Epithelial cell of prostate (primary cell): ENCODE measurements at places on chromosomes 1 and 21.

- no peak for DNase-seq
Measured at GRCh38 chr1:61046434-61046833, 35.9 kb upstream of the NFIA start.

GRCh38 chr1:206687915-206688442 is 3.3 kb downstream of the MAPKAPK2 start:
- DNase-seq: no peak

DNA sequence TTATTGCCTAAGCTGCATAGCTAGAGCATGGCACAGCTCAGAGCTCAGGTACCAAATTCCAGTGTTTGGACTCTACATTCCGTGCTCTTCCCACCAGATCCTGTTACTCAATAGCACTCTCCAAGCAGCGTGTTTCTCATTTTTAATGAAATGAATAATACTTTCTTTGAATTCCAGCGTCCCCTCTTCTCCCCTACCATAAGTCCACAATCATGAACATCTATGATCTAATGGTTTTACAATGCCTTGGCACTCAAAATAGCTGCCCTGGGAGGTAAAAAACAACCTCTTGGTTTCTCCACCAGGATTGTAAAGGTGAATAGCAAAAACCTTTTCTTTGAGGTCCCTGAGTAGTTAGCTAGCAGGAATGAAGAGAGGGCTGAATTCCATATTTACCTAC is 480.0 kb upstream of the PKN2 start:
- no peak for DNase-seq

GRCh38 chr1:56881417-56881816 is 26.8 kb downstream of the C8A start:
- DNase-seq: no peak

DNA sequence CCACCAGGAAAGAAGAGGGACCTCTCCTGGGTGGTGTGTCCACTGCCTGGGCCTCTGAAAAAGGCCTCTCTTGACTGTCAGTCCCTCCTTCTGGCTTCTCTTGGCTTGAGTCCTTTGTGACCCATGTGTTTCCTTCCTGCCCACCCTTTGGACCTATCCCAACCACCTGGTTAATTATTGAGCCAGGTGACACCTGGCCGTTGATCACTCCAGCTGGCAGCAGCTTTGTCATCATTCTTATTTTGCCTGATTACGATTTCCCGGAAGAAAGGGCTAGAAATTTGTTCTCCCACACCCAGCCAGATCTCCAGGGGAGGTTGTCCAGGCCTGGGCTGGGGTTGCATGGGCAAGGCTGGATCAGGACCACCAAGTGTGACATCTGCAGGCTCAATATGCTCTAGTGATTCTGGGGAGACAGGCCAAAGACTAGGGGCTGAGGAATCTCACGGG is 24.8 kb downstream of the CSF1 start:
- no peak for DNase-seq

- no peak for DNase-seq
Measured at GRCh38 chr1:43975249-43975961, 645 bp downstream of the ATP6V0B start.

- no peak for DNase-seq
Measured at GRCh38 chr1:92509619-92510018, 22.9 kb upstream of the GFI1 start.

- DNase-seq: no peak
Measured at GRCh38 chr1:41850029-41850428, 68.7 kb downstream of the HIVEP3 start.

DNA sequence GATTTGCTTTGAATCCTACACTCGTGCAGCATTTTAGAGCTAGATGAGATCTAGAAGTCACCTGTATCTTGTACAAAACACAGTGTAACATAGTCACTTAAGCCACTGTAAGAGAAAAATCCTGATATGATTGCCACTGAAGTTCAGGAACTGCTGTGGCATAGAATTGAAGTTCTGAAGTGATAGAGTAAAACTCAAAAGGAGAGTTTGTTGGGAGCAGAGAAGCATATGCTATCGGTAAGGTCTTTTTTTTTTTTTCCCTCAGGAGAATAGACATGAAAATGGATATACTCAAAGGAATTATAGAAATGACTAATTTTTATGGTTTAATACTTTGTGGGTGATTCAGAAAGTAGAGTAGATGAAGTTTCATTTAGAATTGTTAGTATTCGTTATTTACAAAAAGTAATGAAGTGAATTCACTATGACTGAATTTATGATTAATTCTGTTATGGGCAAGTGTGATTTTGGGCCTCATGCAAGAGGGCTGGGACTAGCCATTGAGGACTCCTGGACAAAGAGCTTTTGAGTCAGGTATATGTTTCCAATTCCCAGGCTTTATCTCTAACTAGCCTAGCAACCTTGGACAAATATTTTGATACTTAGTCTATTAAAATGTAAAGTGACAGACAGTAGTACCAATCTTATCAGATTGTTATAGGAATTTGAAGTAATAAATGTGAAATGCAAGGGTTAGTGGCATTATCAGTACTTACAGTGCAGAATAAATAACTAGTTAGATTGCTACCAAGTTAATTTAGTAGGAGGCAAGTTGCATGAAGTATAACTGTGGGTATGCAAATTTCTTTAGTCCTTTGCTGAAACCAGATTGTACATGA is 3.1 kb downstream of the KCTD3 start:
- no peak for DNase-seq

GRCh38 chr1:7888248-7889081 is 35.6 kb upstream of the UTS2 start:
- DNase-seq: no peak
